Effector memory CD4-positive, alpha-beta T cell (primary cell): ENCODE measurements at places on chromosomes 6 and 20.

GRCh38 chr6:82959385-82959941 lies 106.2 kb downstream of the UBE3D start:
- DNase-seq: no peak

DNA sequence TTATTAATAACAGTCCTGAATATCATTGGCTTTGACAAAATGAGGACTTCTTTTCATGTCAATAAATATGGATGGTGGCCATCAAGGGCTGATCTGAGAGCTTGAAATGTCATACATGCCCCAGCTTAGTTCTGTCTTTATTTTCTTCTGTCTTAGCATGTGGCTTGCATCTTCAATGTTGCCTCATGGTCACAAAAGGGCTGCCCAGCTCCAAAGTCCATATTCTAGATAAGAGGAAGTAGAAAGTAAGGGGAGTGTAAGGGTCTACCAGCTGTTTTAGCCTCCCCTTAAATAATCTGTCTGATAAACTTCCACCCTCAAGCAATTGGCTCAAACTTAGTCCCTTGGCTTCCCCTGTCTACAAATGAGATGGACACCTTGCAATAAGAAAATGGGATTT lies 14.2 kb downstream of the BTN2A1 start:
- DNase-seq: no peak

DNA sequence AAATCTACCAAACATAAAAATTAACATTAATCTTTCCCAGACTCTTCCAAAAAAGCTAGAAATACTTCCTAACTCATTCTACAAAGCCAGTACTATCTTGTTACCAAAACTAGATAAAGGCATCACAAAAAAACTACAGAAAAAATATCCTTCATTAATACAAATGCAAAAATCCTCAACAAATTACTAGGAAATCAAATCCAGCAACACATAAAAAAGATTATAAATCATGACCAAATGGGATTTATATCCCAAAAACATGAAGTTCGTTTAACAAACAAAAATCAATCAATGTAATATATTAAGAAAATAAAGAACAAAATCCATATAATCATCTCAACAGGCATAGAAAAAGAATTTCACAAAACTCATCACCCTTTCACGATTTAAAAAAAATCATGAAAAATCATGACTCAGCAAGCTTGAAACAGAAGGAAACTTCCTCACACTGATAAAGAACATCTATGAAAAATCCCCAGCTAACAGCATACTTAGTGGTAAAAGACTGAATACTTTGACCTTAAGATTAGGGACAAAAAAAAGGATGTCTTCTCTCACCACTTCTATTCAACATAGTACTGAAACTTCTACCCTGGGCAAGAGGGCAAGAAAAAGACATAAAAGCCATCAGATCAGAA lies 43.2 kb downstream of the RANBP9 start:
- no peak for DNase-seq

GRCh38 chr20:63121246-63121645 lies 94.7 kb downstream of the YTHDF1 start:
- DNase-seq: no peak

GRCh38 chr6:135703621-135704020 lies 147.9 kb upstream of the PDE7B start:
- DNase-seq: no peak

GRCh38 chr6:39193201-39193791 lies 36.0 kb downstream of the KCNK5 start:
- DNase-seq: no peak

GRCh38 chr6:11974089-11974488 lies 38.0 kb upstream of the HIVEP1 start:
- no peak for DNase-seq

DNA sequence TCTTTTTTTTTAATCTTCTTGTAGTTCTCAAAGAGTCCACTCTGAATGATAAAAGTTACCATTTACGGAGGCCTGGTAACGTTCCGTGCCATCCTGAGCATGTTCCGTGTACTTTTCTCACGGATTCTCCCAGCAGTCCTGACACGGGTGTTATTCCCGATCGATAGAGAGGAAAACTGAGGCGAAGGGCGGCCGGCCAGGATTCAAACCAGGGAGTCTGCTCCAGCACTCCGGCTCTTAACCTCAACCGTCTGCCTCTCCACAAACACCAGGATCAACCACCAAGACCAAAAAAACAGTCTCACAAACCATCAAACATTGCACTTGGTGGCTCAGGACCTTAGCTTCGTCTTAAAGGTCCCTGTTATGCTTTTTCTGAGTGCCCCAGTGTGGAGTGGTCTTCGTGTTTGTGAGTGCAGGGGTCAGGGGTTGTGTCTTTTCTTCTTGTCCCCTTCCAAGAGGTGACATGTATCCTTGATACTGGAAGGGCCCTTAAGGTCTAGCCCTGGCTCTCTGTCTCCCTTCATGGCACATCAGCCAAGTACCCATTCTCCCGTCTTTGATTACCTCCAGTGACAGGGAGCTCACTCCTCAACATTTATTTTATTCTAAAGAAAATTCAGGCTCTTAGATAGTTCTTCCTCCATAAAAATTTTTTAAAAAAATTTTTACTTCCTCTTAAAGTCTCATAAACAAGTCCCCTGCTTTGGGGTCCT lies 35.1 kb downstream of the SRC start:
- no peak for DNase-seq

GRCh38 chr20:57257701-57258453 lies 8.6 kb downstream of the BMP7 start:
- no peak for DNase-seq

GRCh38 chr20:15063081-15063480 lies 725.7 kb upstream of the FLRT3 start:
- DNase-seq: no peak

DNA sequence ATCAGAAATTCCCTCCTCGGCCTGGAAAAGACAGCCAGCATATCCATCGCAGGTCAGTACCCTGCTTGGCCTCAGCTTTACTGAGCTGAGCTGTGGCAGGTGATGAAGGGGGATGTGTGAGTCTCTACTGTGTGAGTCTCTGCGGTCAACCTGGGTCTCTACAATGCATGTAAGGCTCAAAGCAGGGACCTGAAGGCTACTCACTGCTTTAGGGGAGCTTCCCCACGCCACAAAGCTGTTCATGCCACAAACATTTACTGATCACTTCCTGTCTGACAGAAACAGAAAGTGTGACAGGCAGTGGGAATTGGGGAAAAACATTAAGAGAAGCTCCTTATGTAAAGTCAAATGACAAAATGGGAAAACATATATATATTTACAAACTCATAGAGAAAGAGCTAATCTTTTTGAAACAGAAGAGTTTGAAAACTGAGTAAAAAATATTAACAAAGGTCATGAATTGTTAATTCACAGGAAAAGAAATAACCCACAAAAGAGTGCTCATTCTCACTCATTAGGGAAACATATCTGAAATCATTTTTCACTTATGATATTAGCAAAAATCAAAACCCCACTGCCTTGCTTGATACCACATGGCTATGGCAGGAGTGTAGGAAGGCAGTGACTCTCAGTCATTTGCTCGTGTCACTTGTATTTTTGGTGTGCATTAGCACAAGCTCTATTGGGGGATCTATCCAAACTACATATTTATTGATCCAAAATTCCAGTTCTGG lies 5.8 kb downstream of the BTN3A3 start:
- DNase-seq: no peak

DNA sequence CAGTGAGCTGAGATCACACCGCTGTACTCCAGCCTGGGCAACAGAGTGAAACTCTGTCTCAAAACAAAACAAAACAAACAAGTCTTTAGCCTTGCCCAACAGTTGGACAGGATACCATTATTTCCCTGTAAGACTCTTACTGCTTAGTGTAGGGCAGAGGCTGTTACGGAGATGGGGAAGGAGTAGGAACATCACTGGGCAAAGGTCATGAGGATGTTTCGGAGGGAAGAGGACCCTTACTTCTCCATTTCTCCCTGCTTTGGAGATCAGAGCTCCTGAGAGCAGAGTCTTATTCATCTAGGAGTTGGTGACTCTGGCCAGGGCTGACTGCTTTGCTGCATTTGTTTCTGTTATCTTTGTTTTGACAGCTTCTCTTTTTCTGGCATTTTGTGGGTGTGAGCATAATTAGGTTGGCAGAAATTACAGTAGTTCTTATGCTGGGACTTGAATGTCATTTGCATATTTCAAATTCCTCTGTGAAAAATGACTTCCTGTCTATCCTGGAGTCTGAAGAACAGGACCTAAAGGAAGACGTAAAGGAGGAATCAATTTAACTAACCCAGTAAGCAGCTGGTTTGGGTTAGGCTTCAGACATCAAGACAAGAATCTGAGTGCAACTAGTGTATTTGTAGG lies 89.0 kb downstream of the CDS2 start:
- DNase-seq: no peak

DNA sequence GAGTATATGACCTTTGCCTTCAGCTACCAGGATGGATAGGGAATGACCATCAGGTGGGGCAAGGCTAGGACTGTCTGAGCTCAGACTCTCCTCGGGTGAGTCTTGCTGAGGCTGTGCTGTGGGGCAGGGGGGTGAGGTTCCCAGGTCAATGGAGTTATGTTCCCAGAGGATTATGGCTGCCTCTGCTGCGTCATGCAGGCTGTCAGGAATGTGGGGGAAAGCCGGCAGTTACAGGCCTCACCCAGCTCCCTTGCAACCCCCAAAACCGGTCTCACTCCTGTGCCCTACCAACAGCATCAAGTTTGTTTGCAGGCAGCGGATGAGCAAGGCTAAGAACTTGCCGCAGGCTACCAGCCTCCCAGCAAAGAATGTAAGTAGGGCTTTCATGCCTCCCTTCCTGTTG lies 93.5 kb downstream of the ESR1 start:
- DNase-seq: no peak

DNA sequence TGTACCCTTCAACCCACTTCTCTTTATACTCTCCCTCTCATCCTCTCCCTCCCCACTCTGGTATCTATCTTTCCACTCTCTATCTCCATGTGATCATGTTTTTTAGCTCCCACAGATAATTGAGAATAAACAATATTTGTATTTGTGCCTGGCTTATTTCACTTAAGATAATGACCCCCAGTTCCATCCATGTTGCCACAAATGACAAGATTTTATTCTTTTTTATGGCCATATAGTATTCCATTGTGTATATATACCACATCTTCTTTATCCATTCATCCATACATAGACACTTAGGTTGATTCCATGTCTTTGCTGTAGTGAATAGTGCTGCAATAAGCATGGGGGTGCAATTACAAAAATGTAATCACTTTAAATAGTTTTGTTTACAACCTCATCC lies 62.3 kb downstream of the LY86 start:
- DNase-seq: no peak

GRCh38 chr6:71531841-71532240 lies 243.2 kb downstream of the OGFRL1 start:
- DNase-seq: no peak

DNA sequence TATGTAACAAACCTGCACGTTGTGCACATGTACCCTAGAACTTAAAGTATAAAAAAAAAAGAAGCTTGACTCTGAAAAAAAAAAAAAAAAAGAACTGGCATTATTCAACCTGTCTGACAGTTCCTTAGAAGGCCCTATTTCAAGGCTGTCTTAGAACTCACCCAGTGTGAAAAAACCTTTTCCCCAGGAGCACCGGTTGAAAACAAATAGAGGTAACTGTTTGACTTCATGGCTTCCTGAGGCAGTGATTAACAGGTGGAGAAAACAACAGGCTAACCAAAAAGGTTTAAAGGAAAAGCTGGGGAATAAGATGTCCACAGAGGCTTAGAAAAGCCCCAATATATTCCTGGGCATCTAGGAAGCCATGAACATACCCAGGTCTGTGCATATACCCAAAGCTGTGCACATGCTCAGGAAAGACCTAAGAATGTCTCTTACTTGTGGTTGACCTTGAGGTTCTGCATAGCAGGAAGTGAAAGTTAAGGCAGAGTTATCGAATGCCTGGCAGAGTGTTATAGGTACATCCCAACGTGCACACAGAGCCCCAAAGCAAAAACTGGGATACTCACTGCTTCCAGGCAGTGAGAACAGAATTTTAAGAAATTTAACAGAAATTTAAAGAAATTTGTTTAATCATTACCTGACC lies 7.0 kb downstream of the UQCC1 start:
- no peak for DNase-seq

DNA sequence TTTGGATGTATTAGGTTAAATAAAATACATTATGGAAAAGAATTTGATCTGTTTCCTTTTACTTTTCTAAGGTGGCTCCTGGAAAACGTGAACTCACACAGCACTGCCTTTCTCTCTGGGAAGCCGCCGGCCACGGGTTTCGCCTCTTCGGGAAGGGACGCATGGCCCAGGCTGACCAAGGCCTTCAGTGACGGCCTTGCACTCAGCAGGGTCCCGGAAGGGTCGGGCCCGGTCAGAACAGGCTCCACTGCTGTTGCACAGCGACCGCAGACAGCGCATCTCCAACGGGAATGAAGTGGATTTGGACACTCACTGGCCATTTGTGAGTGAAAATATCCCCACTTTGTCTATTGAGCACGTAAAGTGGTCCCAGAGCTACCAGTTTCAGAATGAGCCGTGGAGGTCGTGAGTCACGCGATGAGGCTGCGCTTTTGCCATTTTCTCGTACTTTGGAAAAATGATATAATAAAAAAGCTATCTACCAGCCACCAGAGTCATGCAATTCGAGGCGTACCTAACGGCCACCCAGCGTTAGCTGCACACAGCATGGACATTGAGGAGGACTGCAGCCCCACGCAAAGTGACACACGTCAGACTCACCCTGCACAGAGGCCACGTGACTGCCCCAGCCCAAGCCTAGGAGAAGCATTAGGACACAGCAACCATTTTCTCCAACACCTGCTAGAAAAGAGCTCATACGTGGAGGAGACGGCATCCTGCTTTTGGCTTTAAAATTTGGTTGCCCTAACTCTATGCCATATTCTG lies 244.3 kb downstream of the TTLL2 start:
- DNase-seq: no peak

GRCh38 chr6:151385177-151385576 lies 6.2 kb downstream of the ZBTB2 start:
- DNase-seq: no peak

DNA sequence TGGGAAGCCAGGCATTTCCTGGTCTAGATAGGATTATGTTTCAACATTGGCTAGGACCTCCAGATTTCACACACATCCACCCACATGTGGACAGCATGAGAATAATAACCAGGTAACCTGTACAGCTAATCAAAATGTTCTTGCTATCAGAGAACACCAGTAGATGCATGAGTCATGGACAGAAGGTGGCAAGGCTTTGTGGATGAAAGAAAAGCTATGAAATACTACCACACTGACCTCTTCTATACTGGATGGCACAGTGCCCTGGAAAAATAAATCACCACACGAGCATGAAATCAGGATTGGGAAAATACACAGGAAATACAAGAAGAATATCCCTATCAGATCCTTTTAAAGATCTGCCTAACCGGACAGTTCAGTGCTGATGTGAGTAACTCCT lies 113.0 kb downstream of the GMDS start:
- DNase-seq: no peak
